ENCODE measurements at places on chromosomes 16 and 17.

DNA sequence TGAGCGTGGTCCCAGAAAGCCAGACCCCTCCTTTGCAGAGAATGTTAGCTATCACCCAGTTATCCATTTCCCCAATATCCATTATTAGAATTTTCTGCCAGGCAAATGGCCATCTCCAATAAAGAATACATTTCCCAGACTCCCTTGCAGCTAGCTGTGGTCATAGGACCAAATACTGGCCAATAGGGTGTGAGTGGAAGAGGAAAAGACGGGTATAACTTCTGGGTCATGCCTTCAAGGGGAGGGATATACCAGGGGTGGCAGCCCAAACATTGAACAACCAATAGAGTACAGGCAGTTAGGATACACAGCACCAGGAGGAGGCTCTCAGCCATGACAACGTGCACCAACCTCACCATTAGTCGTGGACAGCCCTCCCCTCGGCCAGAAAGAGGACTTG is 26.1 kb upstream of the FOXF1 start:
- no peak for DNase-seq

GRCh38 chr17:39648616-39649366 is 11.8 kb downstream of the STARD3 start:
- DNase-seq, result no peak

GRCh38 chr17:57459286-57459915 is 203.1 kb downstream of the MSI2 start:
- no peak for DNase-seq

GRCh38 chr17:67671493-67671892 is 46.2 kb upstream of the NOL11 start:
- DNase-seq, result no peak

Measured in activated CD8-positive, alpha-beta memory T cell treated with anti-CD3 and anti-CD28 coated beads for 1 hour (primary cell).